ENCODE measurements at places on chromosomes 5 and 9. TPM values are rescaled to one million over a fixed set of nuclear protein-coding genes. Genes with fewer than 3 reads are reported as not detected.

Gene IL9
- not detected for total RNA-seq

Gene RNF145
- total RNA-seq, result 37.4 TPM

GRCh38 chr9:72039532-72039931 is 20.9 kb downstream of the C9orf57 start:
- DNase-seq, result no peak

DNA sequence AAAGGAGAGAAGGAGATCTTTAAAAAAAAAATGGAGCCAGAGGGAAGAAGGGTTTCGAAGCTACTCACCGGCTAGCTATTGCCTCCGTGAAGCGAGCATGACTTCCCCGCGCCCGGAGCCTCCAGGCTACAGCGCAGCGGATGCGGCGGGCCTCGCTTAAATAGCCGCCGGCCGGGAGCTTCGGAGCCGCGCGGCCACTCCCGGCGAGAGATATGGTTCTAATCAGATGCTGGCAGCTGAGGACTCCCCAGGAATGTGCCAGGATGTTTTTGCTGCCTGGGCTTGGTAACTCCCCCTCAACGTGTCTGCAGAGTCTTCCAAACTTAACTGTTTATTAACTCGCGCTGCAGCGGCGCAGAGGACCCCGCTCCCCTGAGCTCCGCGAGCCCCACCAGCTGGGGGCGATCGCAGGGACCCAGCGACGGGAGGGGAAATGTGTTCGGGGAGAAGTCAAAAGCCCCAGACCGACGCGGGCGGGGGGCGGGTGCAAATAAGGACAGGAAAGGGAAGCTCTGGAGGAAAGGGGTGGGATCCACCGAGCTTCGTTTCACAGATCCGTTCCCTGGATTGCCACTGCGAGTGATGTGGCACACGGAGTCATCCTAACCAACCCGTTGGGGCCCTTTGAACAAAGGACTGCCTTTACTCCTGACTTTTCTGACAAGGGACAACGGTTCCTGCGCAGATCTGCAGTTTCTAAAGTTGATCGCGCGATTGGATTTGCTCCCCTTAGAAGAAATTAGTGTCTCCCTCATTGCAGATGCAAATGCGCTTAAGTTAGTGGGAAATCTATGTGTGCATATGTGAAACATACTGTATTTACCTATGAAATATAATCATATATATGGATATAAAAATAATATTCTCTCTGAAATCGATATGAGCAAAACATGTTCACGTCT is at the start of gene DAB2:
Gene DAB2, minus strand, starts transcription at position 245 of the 902 bp plus-strand sequence. CDS start 30,660 bp downstream, outside the sequence.
- peak; percentile 90 for DNase-seq

- no peak for DNase-seq
Measured at GRCh38 chr9:26559506-26559905, 333.1 kb downstream of the CAAP1 start.

DNA sequence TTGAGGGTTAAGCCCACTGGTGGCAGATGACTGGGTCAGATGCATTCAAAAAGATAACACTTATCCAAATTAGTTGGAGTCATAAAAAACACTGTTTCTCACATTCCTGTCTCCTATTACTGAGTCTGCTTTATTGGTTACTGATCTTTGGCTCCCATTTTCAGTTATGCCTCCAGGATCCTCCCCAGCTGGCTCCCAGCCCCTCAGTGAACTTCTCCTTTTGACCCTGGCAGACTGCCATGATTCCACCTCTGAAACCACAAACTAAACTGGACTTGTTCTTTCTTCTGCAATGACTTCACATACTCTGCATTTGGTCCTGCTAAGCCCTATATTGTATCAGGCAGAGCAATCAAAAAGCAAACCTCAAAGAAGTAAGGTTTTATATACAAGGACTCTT is 860.8 kb upstream of the DMAC1 start:
- DNase-seq, result peak; percentile 20

DNA sequence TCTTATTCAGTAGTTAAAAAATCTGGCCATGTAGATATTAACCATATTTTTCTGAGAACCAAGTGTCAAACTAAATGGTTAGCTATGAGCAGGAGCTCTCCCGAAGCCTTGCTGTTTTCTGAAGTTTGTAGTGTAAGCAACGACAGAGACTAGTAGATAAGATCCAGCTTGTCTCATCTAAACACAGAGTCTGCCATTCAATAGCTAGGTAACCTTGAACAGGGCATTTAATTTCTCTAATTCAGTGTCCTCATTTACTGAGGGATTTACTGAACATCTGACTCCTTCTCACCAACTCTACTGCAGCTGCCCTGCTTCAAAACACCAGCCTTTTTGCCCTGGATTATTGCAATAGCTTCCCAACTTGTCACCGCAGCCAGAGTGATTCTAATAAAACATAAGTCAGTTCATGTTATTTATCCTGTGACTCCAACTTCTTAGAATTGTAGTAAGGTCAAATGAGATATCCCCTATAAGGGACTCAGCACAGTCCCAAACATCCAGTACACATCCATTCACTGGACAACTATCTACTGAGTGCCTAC is 337.0 kb downstream of the PLK2 start:
- DNase-seq, result no peak

DNA sequence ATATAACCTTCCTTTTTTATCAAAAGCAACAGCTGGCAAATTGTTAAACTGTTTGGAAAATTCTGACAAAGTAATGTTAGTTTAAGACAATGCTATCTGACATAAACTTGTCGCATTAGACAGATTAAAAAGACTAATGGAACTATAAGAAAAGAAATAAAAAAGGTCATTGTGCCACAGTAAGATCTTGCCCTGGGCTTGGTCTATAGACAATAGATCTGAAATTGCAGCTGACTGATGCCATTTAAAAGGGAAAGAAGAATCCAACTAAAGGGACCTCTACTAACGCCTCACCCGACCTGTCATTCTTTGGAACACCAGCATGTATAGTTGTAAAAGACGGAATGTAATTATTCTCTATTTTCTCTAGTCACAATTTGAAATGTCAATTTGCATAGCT is 644.4 kb upstream of the GRAMD2B start:
- DNase-seq, result no peak

GRCh38 chr5:66987126-66987525 is 209.5 kb downstream of the CD180 start:
- DNase-seq, result no peak

GRCh38 chr5:130885691-130886090 is 279.4 kb downstream of the HINT1 start:
- no peak for DNase-seq

DNA sequence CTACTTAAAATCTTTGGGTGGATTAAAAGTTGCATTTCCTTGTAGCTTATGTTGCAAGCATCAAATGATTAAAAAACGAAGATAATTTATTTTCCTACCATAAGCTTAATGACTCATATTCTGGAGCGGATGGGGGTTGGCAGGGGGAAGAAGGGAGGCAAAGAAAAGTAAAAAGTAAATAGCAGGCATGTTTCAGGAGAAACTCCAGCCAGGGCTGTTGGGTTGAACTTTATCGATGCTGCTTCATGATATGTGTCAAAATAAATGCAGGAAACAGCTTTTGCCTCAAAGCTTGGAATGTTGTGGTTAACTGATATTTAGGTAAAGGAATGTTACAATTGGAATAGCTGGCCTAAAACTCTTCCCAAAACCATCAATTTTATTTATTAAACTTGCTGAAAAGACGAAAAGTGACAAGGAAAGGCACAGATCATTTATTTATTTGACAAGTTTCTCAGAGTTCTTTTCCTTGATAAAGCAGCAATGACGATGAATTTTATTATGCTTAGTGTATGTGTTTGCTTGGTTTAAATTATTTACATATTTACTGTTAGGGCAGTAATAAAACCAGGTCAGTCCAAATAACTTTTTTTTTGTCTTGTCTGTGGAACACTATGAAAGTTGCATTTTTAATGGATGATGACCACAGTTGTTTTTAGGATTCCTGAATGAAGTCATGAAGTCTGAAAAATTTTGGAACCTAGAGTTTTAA is 177.9 kb downstream of the PCSK1 start:
- DNase-seq, result no peak

GRCh38 chr9:2086971-2087370 is 71.8 kb downstream of the SMARCA2 start:
- DNase-seq, result no peak
